Dorsolateral prefrontal cortex (tissue), 122 donors: ENCODE measurements at places on chromosomes 6 and 20.

GRCh38 chr6:168007592-168008338 is 10.3 kb downstream of the KIF25 start:
- DNase-seq, result no peak

- no peak for DNase-seq
Observed at GRCh38 chr20:39290575-39290974, 328.4 kb downstream of the DHX35 start.

DNA sequence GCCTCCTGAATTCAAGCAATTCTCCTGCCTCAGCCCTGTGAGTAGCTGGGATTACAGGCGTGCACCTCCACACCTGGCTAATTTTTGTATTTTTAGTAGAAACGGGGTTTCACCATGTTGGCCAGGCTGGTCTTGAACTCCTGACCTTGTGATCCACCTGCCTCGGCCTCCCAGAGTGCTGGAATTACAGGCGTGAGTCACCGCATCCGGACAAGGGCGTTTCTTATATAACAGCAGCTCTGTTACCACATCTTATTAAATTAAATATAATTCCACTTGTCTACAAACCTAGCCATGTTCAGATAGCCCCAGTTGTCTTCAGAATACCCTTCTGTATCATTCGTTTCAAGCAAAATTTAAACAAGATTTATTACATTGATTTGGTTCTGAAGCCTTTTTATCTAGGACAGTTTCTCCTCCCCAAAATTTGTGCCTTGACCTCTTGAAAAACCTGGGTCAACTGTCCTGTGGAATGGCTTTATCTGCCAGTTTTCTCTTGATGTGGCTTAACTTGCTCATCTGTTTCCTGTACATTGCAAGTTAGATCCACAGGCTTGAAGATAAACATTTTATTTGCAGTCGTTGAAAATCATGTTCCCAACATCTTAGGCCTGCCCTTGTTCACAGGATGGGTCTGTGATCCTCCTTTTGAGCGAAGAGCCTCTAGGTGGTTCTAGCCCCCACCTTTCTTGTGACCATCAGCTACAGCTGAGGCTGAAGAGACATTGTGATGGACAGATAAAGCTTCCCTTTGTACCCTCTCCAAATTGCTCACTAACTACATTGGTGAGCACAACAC is 132.2 kb downstream of the ARID1B start:
- DNase-seq, result no peak

DNA sequence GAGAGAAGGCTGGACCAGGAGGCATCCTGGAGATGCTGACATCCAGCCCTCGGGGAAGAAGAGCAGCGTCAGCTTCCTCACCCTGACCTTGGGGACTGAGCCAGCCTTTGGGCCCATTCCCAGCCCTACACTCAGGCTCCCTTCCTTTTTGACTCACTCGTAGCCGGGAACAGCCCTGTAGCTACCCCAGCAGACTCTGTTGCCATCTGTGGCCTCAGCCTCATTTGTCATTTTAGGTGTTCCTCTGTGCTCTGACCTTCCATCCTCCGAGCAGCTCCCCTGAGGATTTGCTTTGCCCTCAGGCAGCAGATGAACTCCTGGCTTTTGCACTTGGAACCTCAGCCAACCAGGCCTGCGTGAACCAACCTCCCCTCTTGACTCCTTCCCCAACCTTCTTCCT is 67.5 kb downstream of the ELOVL2 start:
- no peak for DNase-seq

DNA sequence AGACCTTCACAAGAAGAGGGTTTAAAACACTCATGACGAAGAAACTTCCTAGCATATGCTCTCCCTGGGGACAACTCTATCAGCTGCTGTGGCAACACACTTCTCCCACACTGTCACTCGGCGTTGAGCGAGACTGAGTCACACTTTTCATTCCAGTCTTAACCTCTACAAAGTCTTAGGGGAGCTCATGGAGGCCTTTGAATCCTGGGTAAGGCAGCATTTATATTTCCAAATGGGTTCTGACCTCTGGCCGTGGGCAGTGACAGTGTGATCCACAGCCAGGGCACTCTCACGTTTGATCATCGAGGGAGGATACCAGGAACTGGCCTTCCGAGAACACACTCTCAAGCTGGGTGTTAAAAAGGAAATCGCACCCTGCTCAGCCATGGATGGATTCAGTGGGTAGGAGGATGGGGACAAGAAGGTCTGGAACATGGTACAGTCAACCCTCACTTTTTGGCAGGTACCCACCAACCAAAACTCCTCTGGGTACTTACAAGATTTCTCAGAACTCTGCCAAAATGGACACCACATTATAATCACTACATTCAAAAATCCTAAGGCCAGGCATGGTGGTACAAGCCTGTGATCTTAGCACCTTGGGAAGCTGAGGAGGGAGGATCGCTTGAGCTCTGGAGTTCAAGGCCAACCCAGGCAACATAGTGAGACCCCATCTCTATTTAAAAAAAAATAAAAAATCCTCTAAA is 19.6 kb downstream of the RRBP1 start:
- no peak for DNase-seq

- no peak for DNase-seq
Observed at GRCh38 chr6:137258170-137258569, 39.0 kb upstream of the IFNGR1 start.

DNA sequence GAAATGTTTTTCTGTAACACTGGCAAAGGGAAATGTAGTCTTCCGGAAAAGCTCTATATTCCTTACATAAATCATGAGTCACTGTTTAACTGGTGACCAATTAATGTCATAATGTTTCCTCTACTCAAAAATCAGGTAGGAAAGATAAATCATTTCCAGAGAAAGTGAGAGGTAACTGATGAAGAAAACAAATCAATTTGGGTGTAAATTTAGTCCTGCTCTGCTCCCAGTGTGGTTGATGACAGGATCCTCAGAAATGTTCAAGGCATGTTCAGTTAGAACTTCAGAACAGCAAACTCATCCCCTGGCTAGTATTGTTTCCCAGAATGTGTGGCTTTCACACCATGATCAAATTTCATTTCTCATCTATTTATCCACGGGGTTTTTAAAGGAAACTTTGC is 38.8 kb upstream of the SPACA1 start:
- no peak for DNase-seq

DNA sequence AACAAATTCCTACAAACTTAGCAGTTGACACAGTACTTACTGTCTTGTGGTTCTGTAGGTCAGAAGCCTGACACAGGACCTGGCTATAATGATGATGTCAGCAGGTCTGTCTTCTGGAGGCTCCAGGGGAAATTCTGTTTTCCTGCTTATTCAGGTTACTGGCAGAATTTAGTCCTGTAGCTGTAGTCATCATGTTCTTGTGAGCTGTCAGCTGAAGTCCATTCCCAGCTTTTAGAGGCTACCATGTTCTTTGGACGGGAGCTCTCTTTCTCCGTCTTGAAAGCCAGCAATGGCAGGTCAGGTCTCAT is 99.2 kb downstream of the HIVEP1 start:
- no peak for DNase-seq

DNA sequence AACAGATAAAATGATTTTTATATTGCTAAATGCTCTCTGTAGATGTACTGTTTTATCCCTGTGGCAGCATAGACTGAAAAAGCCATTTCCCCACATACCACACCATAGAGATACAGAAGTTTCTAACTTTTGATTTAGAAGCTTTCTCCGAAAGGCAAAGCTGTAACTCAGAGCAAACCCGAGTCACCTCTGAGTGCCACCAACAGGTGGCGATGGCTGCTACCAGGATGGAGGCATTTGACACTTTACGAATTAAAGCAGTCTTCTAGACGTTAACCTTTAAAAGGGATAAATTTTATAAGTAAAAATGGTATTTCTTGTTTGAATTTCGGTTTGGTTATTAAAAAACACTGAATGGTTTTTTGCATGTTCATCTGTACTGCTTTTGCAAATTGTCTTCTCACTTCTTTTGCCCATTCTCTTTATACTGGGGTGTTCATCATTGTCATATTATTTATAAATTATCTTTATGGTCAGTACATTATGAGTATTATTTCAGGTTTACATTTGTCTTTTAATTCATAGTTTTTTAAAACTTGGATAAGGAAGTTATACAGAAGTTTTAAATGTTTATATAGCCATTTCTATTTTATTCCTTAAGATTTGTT is 201.0 kb upstream of the CEP162 start:
- no peak for DNase-seq
